ENCODE measurements at places on chromosomes 3 and 15. TPM values are rescaled to one million over a fixed set of nuclear protein-coding genes. Genes with fewer than 3 reads are reported as not detected.

The PP2D1 gene
- polyA plus RNA-seq: 0.99 TPM

- peak; percentile 16 for DNase-seq
These were observed 543 bp downstream of the MEF2A start for GRCh38 chr15:99566157-99566897.

DNA sequence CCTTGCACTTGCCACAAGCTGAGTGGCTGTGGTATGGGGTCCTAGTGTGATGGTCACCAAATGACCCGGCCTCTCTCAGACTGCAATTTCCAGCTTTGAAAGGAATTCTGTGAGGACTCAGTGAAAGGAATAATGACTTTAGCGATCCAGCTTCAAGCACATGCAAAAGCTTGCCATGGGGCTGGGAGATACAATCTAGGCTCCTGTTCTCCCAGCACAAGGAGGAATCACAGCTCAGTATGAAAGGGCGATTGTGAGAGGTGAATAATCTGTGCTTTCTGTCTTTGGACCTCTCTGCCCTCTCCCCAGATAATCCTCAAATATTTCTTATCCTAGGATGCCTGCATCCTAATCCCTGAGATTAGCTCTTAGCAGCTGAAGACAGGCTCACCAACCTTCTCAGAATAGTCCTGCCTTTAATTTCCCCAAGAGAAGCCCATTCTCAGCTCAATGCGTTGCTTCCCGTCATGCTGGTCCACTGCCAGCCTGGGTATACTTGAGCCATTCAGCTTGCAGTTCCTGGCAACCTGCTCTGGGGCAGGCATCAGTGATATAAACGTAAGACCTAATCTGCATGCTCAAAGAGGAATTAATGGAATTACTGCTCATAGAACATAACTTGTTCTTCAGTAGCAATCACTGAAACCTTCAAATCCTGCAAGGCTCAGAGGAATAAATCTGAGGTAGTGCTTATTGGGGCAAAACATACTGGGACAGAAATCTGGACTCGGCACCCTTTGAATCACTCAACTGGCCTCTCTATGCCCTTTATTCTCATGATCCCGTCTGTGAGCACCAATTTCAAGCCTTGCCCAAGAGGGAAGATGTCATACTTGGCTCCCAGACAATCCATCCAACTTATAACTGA is 15.1 kb downstream of the TLNRD1 start:
- no peak for DNase-seq

The ASB14 gene
- polyA plus RNA-seq: 0.97 TPM

The LARP6 gene
- polyA plus RNA-seq: 12.9 TPM
